ENCODE measurements at places on chromosomes 6 and 20.

- no peak for DNase-seq
These were observed 9.1 kb upstream of the ZNFX1 start for GRCh38 chr20:49286689-49287551.

GRCh38 chr6:137430954-137431353, 63.2 kb downstream of the OLIG3 start:
- DNase-seq = no peak

DNA sequence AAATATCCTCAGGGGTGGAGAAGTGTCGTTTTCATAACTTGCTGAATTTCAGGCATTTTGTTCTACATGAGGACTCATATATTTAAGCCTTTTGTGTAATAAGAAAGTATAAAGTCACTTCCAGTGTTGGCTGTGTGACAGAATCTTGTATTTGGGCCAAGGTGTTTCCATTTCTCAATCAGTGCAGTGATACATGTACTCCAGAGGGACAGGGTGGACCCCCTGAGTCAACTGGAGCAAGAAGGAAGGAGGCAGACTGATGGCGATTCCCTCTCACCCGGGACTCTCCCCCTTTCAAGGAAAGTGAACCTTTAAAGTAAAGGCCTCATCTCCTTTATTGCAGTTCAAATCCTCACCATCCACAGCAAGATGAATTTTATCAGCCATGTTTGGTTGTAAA, 20.3 kb upstream of the MAPK13 start:
- DNase-seq = no peak

DNA sequence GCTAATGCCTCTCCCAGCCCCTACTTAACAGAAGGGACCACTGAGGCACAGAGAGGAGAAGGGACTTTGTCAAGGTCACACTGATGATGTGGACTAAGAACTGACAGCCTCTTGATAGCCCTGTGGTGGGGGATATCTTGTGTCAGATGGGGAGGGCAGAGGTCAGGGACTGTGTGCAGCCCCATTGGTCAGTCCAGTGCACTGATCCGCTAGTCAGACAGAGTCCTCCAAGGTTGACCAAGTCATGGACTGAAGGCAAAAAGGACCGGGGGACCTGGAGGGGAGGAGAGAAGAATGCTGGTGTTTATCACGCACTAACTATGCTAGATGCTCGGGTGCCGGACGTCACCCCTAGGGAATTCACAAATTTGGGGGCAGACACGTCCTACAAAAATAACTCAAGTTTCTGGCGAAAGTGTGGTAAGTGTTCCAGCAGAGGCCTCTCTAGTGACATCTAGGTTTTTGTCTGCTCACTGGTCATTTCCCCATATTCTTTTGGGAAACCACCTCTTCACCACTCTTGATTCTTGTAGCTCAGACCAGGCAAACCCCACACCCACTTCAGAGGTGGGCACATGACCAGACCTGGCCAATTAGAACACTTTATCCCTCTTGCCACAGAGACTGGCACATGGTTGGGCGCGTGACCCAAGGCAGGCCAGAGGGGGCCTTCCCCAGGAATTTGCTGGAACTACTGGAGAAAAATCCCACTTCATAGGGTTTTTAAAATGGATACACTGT, 21.0 kb downstream of the TCF15 start:
- no peak for DNase-seq

DNA sequence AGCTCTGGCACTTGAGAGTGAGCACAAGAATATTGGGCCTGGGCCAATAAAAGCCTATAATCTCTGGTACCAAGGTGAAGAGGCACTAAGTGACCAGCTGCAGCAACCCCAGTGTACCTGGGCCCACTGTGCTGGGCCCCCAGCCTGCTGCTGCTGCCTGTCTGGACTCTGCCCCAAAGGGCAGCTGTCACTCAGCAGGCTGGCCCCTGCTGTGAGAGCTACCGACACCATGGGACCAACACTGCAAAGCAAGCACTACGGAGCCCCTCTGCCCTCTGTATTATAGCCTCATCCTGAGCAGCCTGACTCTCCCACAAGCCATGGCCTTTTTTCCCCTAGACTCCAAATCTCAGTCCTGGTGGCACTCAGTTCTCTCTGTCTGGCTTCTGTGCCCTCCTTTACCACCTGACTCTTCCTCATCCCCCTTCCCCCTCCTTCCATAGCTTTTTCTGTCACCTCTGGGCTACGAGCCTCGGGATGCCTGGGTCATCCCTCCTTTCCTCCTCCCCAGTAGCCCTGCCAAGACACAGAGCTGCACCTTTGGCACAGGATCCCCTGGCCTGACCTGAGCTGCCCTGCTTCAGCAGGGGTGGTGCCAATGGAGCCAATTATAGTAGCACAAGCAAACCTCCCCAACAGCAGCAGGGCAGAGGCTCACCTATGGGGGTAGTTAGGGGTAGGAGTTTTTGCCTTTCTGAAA, 14.2 kb downstream of the RRP36 start:
- no peak for DNase-seq

GRCh38 chr6:68502946-68503345, 132.1 kb upstream of the ADGRB3 start:
- no peak for DNase-seq

GRCh38 chr20:14512839-14513238, 175.4 kb upstream of the FLRT3 start:
- no peak for DNase-seq

DNA sequence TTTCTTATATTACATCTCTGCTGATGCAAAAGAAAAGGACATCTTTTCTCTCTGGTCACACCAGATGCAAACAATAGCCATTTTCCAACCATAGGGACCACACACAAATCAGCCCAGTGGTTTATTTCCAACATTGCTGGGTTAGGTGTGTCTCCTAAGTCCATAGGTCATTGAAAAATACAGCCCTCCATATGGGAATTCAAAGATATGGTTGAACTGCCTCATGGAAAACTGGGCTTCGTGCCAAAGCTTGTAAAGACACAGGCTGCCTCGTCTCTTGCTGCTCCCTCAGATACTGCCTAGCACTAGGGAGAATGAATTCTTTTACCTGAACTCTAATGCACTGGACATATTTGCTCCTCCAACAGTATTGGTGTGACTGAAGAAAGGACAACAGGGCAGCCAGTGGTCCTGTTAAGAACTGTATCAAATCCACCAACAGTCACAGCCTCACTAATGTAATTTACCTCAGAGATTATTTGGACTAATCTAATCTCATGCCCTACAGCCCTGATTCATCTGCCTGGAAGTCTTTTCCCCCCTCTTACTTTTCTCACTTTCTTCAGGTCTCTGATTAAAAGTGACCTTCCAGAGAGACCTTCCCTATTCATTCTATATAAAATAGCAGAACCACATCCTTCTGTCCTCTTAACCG, 48.3 kb upstream of the TBC1D32 start:
- DNase-seq = no peak

DNA sequence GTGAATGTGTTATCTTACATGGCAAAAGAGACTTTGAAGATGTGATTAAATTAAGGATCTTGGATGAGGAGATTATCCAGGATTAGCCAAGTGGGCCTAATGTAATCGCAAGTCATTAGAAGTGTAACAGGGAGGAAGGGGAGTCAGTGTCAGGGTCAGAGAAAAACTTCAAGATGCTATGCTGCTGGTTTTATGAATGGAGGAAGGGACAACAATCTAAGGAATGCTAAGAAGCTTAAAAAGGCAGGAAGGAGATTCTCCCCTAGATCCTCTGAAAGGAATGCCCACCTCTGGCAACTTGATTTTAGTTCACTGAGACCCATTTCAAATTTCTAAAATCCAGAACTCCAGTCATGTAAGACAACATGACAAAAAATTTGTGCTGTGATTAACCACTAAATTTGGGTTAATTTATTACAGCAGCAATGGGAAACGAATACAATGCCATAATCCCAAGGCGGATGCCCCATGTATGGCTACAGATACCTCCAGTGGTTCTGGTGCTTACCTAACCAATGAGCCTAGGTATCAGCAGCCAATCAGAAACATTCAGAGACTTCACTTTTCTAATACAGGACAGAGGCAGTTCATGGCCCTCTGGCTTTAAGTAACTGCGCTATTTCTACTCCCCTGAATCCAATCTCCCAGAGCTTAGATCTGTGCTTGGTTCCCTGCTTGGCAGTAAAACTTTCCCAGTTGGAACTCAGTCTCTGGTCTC, 3.6 kb upstream of the TAAR8 start:
- DNase-seq = no peak

- DNase-seq = no peak
These were observed 139.0 kb downstream of the PRDM13 start for GRCh38 chr6:99745651-99746050.

DNA sequence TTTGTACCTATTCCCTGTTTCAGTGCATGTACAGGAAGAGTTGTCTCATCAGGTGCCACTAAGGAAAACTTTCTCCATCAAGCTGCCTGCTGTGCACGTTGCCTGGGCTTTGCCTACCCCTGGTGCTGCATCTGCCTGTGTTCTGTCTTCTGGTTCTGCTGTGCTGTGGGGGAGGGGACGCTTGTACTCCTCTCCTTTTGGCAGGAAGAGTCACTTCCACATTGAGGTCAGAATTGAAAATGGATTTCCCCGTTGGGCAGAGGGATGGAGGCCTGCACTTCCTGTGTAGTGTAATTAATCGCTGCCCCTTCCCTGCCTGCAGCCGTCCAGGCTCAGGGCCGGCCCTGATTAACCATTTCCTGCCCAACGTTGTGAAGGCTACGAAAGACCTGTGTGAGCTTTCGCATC, 153.3 kb downstream of the SCML4 start:
- DNase-seq = peak; percentile 49

- no peak for DNase-seq
These were observed 7.2 kb upstream of the CHMP4B start for GRCh38 chr20:33803921-33804337.

- no peak for DNase-seq
These were observed 463.9 kb upstream of the JAG1 start for GRCh38 chr20:11137688-11138087.

- no peak for DNase-seq
These were observed 159.8 kb downstream of the ZFP64 start for GRCh38 chr20:52031563-52032303.

- DNase-seq = no peak
These were observed 226.2 kb downstream of the DHX35 start for GRCh38 chr20:39188266-39188765.

GRCh38 chr20:10648651-10649050, 25.1 kb downstream of the JAG1 start:
- DNase-seq = no peak

DNA sequence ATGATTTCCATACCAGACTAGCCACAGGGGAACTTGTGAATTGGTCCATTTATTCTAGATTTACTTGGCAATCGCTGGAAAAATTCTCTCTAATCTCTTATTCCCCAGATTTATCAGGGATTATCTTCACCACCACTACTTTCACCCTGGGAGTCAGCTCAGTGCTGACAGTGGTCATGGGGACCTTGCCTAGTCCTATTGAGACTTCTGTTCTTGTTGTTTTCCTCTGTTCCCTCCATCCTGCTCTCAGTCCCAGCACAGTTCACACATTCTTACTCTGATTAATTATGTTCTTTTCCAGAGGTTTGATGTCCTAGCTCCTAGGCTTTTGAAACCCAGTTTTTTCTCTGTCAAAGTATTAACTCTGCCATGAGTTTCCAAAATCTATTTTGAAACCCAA, 94.0 kb upstream of the TINAG start:
- DNase-seq = no peak

- DNase-seq = no peak
These were observed 105.3 kb upstream of the CDYL start for GRCh38 chr6:4670824-4671409.

GRCh38 chr6:55841341-55841740, 34.0 kb downstream of the BMP5 start:
- no peak for DNase-seq

GRCh38 chr6:107083047-107083768, 32.1 kb downstream of the BEND3 start:
- DNase-seq = no peak

GRCh38 chr6:144197919-144198318, 47.6 kb downstream of the STX11 start:
- DNase-seq = no peak

GRCh38 chr6:2197177-2197671, 48.2 kb downstream of the GMDS start:
- no peak for DNase-seq

- DNase-seq = no peak
These were observed 164.1 kb downstream of the TAF4 start for GRCh38 chr20:61901392-61902220.

DNA sequence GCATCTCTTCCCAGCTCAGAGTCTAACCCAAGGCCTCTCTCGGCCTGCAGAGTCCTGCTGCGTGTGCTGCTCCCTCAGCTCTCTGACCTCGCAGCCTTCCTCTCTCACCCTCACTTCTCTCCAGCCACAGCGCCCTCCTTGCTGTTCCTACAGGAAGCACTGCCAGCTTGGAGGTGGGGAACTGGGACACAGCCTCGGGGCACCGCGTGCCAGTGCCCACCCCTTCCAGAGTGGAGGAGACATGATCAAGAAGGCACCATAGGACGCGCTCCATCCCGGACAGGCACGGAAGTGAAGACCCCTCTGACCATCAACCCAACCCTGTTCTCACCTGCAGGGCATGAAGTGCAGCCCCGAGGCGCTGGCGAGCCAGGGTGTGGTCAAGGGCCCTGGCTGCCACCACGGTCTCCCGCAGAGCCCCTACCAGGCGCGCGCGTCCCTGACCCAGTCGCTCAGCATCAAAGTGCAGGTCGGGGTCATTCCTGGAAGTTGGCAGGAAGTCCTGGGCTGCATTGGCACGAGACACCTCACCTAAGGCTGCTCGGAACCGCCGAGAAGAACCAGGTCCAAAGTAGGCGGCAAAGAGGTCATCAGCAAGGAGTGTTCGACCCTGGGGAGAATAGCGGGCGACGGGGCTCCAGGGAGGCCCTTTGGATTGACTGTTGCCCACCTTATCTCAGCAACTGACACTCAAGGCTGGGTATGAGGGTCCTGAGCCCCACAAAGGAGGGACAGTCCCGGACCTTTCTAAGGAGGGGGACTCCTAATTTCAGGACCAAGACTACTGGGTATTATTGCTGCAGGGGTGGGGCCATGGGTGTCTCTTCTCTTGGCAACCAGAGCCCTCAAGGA, 1.3 kb downstream of the VWA7 start:
- no peak for DNase-seq

GRCh38 chr6:165606740-165607008, 56.4 kb downstream of the PDE10A start:
- DNase-seq = no peak

- DNase-seq = peak; percentile 65
These were observed 68.8 kb downstream of the EYS start for GRCh38 chr6:65638047-65638831.

DNA sequence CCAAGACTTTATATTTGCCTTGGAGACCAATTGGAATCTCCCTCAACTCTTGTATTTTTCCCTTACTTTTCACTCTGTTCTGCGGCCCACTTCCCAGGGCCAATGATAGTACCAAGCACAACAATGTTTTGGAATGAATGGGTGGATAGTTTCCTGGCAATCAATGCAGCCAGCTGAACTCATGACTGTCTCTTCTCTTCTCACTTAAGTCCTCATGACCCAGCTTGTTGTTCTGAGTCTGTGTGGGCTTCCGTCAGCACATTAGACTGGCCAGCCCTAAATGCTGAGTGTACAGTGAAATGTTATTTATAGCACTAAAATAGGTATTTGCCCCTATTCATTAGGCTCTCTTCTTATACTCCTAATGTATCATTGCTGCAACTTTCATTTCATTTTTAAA, 5.6 kb upstream of the MBOAT1 start:
- DNase-seq = no peak

GRCh38 chr6:88871498-88871897, 91.9 kb downstream of the RNGTT start:
- no peak for DNase-seq

GRCh38 chr20:57213291-57213690, 53.1 kb downstream of the BMP7 start:
- DNase-seq = no peak

GRCh38 chr6:101386982-101387381, 6.5 kb upstream of the GRIK2 start:
- no peak for DNase-seq
